ENCODE measurements at places on chromosomes 16 and 17.

GRCh38 chr17:32503251-32504165, 16.7 kb downstream of the CDK5R1 start:
- DNase-seq = no peak

GRCh38 chr17:72432143-72432621, 311.4 kb downstream of the SOX9 start:
- no peak for DNase-seq

- DNase-seq = peak; percentile 5
Observed at GRCh38 chr16:52497067-52497816, 49.7 kb downstream of the TOX3 start.

DNA sequence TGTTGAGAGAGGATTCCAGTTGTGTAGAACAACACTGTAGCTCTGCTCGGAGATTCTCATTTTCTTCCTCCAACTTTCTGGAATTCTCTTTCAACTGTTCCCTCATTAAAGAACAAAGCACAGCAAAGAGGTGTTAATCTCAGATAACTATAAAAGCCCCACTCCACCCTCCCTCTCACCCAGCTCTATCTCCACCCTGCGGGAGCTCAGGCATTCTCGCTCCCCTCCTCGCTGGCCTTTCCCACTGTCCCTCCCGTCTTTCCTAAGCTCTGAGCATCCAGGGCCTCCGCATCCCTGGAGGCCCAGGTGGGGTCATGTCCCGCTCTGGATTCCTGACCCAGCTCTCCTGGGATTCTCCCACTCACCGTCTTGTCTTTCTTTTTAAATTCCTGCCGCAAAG, 35.1 kb downstream of the DHX38 start:
- no peak for DNase-seq

GRCh38 chr17:9768381-9768934, 22.9 kb downstream of the DHRS7C start:
- peak; percentile 29 for DNase-seq

GRCh38 chr17:61443475-61443882, 8.7 kb upstream of the TBX4 start:
- DNase-seq = no peak

- DNase-seq = no peak
Observed at GRCh38 chr17:28366605-28367004, 1.6 kb upstream of the SEBOX start.

GRCh38 chr17:40062329-40063186, at the start of gene THRA:
THRA (plus strand) TSS chr17:40062965; CDS start chr17:40074489, 11,524 bp downstream.
- DNase-seq = peak; percentile 50

- DNase-seq = no peak
Observed at GRCh38 chr16:17408955-17409441, 61.8 kb downstream of the XYLT1 start.

DNA sequence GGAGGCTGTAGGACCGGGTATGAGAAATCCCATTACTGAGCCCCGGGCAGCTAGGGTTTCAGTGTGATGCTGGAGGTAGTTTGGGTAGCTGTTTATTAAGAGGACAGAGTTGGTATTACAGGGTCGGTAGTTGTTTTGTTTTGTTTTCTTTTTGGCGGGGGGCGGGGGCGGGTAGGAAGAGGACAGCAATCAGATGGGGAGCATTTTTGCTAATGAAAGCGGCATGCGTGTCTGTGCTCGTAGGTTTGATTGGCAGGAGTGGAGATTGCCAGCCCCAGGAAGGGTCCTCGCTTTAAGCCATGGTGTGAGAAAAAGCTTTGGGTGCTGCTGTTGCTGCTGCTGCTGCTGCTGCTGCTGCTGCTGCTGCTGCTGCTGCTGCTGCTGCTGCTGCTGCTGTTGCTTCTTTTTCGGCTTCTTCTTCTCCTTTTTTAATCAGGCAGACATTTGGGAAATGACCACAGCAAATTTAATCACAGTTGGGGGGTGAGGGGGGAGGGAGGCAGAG, 498.5 kb upstream of the ZFHX3 start:
- DNase-seq = no peak

GRCh38 chr17:77096570-77097214, 44.1 kb upstream of the SEC14L1 start:
- peak; percentile 40 for DNase-seq

DNA sequence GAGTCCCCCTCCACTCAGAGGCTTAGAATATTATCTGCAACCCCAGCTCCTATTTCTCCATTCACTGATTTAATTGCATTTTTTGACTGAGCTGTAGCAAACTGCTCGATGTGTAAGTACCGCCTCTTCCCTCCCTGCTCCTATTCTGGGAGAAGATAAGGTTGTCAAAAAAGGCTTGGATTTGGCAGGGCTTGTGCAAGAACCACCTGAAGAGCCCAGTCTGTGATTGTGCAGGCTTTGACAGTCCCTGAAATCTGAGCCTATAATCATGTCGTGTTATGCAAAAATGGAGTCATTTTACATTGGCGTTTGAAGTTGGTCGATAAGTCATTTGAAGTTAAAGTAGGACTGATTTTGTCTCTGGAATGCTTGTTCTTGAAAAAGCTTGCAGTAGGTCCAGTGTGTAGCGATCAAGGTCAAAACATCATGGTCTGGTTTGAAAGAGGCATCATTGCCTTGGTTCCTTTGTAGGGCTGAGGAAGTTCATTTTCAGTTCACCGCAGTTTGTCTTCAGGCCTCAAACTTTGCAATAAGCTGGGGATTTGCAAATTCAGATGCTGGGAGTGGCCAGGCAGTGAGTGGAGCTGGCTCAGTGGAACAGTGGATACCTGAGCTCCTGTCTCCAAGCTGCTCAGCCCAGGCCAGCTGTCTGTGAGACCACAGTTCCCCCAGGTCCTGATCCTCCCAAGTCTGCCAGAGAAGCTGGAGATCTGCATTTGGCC, 68.8 kb downstream of the KATNIP start:
- no peak for DNase-seq

GRCh38 chr16:56848029-56848936, 16.7 kb upstream of the SLC12A3 start:
- DNase-seq = peak; percentile 91

GRCh38 chr16:87493608-87494280, 920 bp upstream of the ZCCHC14 start:
- peak; percentile 43 for DNase-seq

- no peak for DNase-seq
Observed at GRCh38 chr16:75745823-75746222, 19.5 kb upstream of the CPHXL start.

DNA sequence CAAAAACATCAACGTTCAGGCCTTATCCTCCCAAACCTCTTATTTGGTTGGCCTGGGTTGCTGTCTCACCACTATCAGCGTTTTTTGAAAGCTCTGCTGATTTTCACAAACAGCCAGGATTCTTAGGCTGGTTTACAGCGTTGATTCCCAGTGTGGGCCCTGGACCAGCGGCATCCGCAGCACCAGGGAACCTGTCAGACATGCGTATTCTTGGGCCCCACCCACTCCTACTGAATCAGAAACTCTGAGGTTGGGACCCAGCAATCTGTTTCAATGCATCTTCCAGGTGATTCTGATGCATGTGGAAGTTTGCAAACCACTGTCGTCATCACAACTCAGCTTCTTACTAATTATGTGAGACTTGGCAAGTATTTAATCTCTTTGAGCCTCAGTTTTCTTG, 58.5 kb downstream of the RGS9 start:
- DNase-seq = no peak

GRCh38 chr16:11258553-11259492, 2.8 kb upstream of the SOCS1 start:
- DNase-seq = peak; percentile 75

- no peak for DNase-seq
Observed at GRCh38 chr17:32623196-32623595, 136.4 kb downstream of the CDK5R1 start.

DNA sequence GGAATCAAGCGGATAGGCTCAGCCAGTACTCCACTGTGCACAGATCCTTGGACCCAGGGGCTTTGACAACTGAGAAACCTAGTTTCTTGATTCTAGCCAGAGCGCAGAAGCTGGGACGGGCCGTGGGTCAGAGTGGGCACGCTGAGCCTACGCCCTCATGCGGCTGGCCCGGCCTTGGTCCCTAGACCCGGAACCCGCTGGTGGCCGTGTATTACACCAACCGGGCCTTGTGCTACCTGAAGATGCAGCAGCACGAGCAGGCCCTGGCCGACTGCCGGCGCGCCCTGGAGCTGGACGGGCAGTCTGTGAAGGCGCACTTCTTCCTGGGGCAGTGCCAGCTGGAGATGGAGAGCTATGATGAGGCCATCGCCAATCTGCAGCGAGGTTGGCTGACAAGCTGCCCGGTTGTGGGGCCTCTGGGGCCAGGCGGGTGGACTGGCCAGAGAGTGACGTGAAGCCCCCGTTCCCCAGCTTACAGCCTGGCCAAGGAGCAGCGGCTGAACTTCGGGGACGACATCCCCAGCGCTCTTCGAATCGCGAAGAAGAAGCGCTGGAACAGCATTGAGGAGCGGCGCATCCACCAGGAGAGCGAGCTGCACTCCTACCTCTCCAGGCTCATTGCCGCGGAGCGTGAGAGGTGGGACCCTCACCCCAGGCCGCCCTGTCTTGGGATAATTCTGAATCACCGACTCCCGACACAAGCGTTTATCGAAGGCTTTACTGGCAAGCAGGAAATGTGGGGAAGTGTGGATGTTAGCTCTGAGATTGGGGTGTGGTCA, 946 bp downstream of the STUB1 start:
- DNase-seq = peak; percentile 54

GRCh38 chr17:12745486-12745885, 43.8 kb upstream of the ARHGAP44 start:
- no peak for DNase-seq

DNA sequence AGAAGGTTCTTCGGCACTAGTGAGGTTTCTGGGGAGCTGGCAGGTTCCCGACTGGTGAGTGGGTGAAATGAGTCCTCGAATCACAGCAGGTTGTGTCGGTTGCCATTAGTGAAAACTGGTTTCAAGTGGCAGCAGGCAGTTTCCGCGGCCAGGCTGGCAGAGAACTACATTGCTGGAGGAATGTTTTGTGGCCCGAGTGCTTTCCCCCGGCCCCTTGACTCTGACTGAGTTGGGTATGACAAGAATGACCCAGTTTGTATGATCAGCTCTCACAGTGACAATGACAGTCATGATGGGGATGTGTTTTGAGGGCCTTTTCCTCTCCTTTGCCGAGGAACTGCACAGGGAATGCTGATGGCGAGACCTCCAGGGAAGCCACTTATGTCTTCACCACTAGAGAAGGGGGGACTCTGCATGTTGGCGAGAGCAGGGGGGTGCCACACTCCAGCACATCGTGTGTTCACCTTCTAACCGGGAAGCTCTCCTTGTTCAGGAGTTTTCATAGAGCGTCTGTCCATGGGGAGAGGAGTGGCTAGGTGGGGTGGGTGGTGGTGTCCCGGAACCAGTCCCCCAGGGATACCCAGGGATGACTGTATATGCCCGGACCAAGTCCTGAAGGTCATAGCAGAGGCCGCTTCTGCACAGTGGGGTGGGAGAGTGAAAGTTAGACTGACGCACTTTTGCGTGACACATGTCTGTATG, 206.0 kb upstream of the CHMP6 start:
- no peak for DNase-seq

GRCh38 chr17:31740611-31741082, 118.4 kb downstream of the COPRS start:
- DNase-seq = peak; percentile 87

DNA sequence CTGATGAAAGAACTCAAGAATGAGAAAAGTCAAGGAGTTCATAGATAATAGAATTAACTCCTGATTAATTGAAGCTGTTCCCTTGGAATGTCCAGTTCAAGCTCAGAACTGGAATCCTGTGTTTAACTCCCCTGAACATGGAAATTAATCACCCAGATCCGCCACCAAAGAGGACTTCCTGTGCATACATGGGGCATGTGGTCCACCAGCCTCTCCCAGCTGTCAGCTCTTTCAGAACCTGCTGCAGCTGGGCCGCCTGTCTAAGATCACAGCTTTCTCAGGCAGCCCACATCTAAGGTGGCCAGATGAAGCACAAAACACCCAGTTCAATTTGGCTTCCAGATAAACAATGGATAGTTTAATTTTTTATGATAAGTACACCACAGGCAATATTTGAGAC, 203.7 kb upstream of the COX10 start:
- DNase-seq = no peak

- peak; percentile 68 for DNase-seq
Observed at GRCh38 chr16:10878644-10879501, 1.9 kb downstream of the CIITA start.

- DNase-seq = no peak
Observed at GRCh38 chr17:17606416-17607000, 15.0 kb upstream of the PEMT start.

DNA sequence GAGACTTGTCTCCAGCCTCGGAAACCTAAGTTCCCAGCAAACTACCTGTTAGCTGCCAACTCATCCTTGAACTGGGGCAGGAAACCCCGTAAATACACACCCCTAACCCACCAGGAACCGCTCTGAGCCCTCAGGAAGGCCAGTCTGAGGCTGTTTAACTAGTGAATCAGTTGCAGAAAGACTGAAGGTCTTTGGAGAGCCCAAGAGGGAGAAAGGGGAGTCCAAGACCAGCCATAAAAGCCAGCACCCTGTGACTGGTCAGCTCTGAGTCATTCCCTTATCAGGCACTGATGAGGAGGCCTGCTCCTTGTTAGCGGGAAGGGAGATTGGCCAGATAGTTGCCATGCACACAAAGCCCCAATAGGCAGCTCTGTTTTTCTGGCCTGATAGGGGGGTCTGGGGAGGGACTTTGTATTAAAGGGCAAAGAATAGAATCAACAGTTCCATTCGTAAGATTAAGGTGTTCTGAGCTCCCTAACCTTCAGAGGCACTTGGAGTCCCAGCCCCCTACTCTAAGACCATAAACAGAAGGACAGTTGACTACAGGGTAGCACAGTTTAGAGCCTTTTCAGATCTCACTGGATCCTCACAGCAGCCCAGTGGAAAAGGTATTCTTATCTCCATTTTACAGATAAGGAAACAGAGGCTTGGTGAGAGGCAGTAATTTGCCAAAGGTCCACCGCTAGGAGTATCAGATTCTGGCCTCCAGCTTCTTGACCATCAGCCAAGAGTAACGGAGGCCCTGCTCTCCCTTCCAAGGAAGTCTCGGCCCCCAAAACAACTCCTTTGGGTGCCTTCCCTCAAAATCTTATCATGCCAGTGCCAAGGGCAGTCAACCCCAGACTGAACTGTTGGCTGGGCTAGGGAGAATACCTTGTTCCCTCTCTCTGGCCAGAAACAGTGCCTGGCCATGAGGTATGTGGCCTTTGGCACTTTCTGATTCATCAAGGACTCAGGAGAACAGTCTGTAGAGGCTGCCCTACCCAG, 2.2 kb upstream of the KRT19 start:
- DNase-seq = peak; percentile 97

All from RPMI7951 (cell line).